ENCODE measurements at places on chromosomes 5 and 9.

- no peak for DNase-seq
Observed at GRCh38 chr5:125348221-125348692, 601.8 kb upstream of the ZNF608 start.

- DNase-seq, result no peak
Observed at GRCh38 chr5:137438932-137439331, 60.2 kb downstream of the SPOCK1 start.

DNA sequence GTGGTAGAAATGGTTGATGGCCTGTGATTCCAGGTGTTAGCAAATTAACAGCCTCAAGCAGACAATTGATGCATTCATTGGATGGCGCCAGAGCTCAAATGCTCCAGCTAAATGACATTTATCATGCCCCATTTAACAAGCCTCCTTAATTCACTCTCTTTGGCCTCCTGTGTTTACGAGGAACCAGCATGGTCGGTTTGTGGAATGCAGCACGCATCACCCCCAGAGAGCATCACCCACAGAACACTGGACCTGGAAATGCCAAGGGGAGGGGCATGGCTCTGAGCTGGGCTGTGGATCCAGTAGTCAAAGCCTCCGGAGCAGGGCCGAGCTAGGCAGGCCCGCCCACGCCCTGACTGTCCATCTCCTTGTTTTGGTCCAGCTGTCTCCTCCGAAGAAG, 434.0 kb downstream of the GADD45G start:
- DNase-seq, result no peak

GRCh38 chr5:98065261-98065909, 708.1 kb upstream of the RGMB start:
- DNase-seq, result no peak

DNA sequence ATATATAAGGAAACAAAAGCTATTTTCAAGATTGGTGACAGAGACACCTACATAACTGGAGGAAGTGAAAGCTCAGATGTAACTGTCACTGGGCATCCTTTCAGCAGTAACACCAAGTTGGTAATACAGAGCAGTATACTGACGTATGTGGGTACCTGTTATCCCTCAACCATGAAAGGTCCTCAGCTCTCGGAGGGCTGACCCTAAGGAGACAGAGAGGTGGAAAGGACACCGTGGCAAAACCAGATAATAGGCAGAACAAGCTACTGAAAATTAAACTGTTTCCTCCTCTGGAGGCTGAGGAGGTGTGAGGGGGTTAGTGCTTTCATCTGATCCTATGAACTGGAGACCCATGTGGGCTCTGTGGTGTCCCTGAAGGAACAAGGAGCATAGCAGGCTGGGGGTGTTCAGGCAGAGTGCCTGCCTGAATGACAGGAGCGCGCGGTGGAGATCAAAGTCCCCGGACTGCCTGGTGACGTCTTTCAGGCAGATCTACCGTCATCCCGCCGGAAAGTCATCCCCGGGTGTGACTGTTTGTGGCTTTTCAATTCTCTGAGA, 130.2 kb upstream of the FSTL4 start:
- DNase-seq, result no peak

GRCh38 chr9:129672702-129673101, 7.3 kb downstream of the PRRX2 start:
- no peak for DNase-seq

- no peak for DNase-seq
Observed at GRCh38 chr5:41157272-41157894, 55.9 kb downstream of the C6 start.

DNA sequence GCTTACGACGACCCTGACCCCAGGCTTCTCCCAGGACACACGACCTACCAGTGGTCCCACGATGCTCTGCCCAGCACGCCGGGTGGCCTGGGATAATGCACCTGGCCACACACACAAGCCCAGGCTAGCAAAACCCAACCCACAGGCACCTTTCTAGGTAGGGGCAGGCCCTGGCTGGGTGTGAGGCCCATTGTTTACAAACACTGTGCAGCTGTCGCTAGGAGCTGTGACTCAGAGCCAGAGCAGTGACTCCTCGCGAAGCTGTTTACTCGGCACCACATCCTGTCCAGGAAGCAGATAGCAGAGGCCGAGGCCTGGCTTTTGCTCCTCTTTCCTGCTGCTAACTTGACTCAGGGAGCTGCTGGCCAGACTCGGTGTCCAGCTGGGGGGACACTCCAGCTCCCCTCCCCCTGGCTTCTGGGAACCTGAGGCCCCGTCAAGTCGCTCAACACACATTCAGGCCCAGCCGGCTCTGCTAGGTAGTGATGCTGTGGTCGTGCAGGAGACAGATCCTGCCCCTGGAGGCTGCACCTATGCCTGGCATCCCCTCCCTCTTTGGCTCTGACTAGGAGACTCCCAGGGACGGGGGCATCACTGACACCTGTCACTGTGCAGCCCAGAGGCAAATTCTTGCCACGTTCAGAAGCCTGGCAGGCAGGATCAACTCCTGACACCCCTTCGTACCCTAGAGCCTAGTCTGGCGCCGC, 12.8 kb upstream of the RALGDS start:
- peak; percentile 93 for DNase-seq

DNA sequence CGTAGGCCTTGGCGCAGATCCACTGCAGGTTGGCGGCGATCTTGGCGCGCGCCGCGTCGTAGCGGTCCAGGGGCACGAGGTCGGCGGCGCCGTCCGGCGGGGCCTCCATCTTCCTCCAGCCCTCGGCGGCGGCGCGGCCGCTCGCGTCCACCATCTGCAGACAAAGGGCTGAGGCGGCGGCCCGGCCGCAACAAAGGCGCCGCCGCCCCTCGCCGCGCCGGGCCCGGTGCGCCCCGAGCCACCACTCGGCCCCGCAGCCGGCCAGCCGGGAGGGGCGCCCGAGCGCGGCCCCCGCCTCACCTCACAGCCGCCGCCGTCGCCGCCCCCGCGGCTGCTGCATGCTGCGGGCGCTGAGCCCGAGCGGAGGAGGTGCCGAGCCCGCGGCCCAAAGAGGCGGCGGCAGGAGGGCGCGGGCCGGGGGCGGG, 328 bp downstream of the CAMSAP1 start:
- no peak for DNase-seq

DNA sequence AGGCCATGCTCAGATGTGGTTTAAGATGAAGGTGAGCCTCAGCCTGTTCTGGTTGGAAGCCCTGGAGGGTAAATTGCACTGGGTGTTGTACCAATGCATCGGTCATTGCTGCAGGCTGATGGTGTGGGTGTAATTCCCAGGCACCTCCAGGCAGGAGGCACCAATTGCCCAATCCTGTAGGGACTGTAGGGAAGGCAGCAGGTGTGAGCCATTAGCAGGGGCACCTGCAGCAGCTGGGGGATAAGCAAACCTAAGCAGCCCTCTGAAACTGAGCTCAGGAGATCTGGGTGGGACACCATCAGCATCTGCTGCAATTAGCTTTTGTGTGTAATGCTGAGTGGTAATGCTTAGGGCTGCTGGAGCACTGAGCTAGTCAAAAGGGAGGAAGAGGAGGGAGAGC, 190.1 kb upstream of the TBC1D2 start:
- DNase-seq, result no peak

- DNase-seq, result no peak
Observed at GRCh38 chr9:37286530-37287175, 135.8 kb upstream of the GRHPR start.

- DNase-seq, result no peak
Observed at GRCh38 chr9:82968816-82969215, 94.1 kb downstream of the RASEF start.

DNA sequence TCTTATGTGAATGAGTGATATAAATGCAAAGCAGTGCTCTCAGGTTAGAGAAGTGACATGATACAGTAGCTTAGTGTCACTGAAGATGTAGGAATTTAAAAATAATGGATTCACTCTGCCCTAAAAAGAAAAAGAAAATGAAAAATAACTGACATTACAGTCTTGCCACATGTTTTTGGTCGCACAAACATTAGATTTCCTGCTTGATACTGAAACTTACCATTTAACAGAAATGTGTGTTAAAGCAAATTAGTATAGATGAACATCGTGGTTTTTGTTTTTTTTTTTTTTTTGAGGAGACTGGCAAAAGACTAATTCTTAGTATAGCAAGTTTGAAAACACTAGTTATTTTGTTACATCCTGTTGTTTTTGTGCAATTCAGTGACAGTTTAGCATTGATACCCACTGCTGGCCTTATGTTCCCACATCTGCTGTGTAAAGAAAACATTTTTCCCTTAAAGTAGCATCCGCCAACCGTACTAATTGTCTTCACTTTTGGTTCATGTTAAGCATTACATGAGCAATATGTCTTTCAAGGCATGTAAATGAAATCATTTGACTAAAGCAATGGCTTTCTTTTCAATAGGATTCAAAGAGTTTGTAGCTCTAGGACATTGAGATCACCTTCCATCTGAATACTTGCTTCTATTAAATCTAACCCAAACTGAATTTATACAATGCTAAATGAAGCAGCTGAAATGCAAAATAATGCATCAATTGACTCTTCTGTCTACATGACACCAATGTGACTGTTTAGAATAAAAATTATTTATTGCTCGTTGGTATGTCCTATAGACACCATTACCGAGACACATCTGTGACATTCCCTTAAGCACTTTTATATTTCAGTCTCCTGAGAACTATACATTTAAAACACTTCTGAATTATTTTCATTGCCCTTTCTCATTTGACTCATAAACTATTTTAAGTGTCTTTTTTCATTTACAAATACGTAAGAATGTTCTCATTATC, 859.1 kb downstream of the MAT2B start:
- DNase-seq, result no peak

GRCh38 chr9:122777935-122778627, 10.7 kb upstream of the OR5C1 start:
- no peak for DNase-seq

GRCh38 chr9:10366171-10366779, 246.5 kb downstream of the PTPRD start:
- no peak for DNase-seq

GRCh38 chr5:81572201-81572600, 178.3 kb upstream of the ACOT12 start:
- DNase-seq, result no peak

DNA sequence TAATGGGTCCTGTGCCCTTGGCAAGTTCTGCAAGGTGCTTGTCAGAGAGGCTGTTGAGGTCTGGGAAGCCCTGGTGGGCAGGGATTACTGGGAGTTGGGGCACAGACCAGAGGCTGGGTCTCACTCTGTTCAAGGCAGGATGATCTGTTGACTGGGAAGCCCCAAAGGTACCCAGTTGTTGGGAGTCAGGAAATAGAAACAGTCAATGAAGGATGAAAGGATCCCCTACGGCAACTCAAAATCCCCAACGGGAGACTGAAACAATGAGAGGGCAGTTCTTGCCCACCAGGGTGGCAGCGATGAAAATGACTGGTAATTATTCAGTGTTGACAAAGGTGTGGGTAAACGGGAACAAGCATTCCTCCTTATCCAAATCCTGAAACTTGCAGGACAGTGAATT, 31.2 kb downstream of the BNIP1 start:
- DNase-seq, result no peak

- no peak for DNase-seq
Observed at GRCh38 chr9:6907772-6908381, 150.1 kb downstream of the KDM4C start.

DNA sequence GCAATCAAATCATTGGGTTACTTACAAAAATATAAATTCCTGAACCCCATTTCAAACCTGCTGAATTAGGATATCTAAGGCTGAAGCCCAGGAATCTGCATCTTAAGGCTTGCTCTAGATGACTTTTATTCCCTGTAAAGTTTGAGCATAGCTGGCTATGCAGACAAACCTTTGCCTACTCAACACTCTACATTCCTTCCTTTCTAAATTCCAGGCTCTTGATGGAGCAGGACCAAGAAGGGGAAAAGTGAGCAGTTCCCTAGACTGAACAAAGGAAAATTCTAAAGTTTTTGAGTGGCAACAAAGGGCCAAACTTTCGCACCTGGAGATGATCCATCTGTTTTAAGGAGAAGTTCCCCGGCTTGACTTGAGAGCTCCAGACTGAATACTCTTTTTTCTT, 9.8 kb upstream of the ADRA1B start:
- no peak for DNase-seq

DNA sequence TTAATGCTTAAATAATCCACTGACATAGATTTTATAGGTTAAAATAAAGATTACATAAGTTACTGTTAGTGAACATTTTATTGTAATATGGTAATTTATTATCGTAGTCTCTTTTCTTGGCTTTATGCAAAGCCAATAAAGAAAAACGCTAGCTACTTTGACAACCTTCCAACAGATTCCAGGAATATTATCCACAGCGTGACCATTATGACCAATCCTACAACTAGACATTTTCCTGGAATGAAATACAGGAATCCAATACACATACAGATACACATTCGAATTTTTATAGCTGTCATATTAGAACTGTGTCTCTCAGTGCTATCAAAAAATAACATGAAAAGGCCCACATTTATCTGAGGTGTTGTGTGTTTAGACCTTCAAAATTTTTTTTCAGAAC, 13.1 kb downstream of the RPS23 start:
- no peak for DNase-seq

DNA sequence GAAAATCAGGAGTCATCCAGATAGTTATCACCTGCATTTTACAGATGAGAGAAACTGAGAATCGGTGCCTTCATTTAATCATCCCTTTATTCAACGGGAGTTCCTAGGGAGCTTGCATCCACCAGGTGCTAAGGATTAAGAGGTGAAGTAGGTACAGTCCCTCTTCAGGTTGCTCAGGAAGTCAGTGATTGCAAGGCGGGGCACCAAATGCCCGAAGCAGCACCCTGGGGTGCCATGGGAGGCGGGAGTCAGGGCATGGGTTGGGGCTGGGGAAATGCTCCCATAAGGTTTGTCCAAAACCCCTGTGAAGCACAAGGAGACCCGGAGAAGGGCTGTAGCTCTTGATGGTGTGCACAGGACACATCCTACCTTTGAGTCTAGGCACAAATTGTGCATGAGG, 98.8 kb upstream of the KLF4 start:
- no peak for DNase-seq

DNA sequence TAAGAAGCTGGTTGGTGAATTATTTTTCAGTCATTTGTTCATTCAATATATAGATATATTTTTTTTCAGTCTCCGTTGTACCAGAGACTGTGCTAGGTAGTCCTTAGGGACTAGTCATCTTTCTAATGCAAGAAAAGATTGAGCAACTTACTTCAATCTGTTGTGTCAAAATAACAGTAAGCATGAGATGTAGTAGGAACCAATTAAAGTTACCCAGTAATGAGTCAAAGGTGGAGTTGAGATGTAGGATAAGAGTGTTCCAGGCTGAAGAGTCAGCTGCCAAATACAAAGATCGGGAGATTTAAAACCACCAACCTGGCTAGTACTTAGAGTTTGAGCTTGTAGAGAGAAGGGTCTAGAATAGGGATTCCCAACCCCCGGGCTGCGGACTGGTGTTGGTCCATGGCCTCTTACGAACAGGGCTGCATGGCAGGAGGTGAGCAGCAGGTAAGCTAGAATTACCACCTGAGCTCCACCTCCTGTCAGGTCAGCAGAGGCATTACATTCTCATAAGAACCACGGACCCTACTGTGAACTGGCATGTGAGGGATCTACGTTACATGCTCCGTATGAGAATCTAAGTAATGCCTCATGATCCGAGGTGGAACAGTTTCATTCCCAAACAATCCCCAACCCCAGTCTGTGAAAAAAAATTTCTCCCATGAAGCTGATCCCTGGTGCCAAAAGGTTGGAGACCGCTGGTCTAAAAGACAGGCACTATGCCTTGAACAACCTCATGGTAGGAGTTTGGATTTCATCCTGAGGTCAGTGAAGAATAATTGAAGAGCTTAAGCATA, 1241.5 kb upstream of the WWC1 start:
- DNase-seq, result no peak

GRCh38 chr5:122442938-122443337, 130.9 kb downstream of the SNCAIP start:
- DNase-seq, result no peak

GRCh38 chr9:38101423-38101822, 32.4 kb upstream of the SHB start:
- DNase-seq, result no peak

- DNase-seq, result peak; percentile 80
Observed at GRCh38 chr9:27572918-27573633, at the start of gene C9orf72. Gene C9orf72, minus strand, starts transcription at chr9:27573481. Its CDS starts 6,361 bp downstream, at chr9:27567120.
